ENCODE measurements at places on chromosomes 4 and X. TPM values are rescaled to one million over a fixed set of nuclear protein-coding genes. Genes with fewer than 3 reads are reported as not detected.

Gene KLHL5
- total RNA-seq: 16.0 TPM

Gene RASSF6
- 16.6 TPM for total RNA-seq

Gene SPCS3
- 47.5 TPM for total RNA-seq

Gene COL25A1
- total RNA-seq: 1.5 TPM

Gene ZDHHC15
- total RNA-seq: 0.90 TPM

Gene TCEAL5
- total RNA-seq: 0.42 TPM

Gene MUC7
- total RNA-seq: not detected

Gene ARHGAP6
- total RNA-seq: 0.71 TPM

Gene AMBN
- 0.19 TPM for total RNA-seq

Gene CPE
- total RNA-seq: 52.3 TPM

Gene POU3F4
- not detected for total RNA-seq

Gene CACNA1F
- total RNA-seq: 0.61 TPM

Gene SORCS2
- 2.7 TPM for total RNA-seq

Gene ARAP2
- 67.0 TPM for total RNA-seq

Gene MAGEA8
- not detected for total RNA-seq

Gene RNF150
- 2.9 TPM for total RNA-seq

Gene HSFX3
- 0.28 TPM for total RNA-seq

Gene SMIM10L2A
- total RNA-seq: 0.52 TPM

Gene MGARP
- total RNA-seq: 0.19 TPM

Gene GYG2
- 0.38 TPM for total RNA-seq

Gene LDB2
- total RNA-seq: 10.1 TPM

Gene TCEANC
- total RNA-seq: 9.2 TPM

Gene HSFX4
- 0.28 TPM for total RNA-seq

Gene EFNB1
- 13.2 TPM for total RNA-seq

Gene FAM114A1
- 5.9 TPM for total RNA-seq

Gene H2BW2
- total RNA-seq: not detected

Gene XPNPEP2
- total RNA-seq: 0.90 TPM

Gene RHOXF1
- 0.42 TPM for total RNA-seq

Gene SPANXA1
- total RNA-seq: 0.09 TPM

Gene ETDA
- not detected for total RNA-seq

Gene HDX
- total RNA-seq: 0.94 TPM

Gene NPY5R
- 0.05 TPM for total RNA-seq

Gene SPANXC
- total RNA-seq: 0.24 TPM

Gene F11
- total RNA-seq: not detected

Gene OTC
- total RNA-seq: 0.05 TPM

Gene CDKL2
- 0.14 TPM for total RNA-seq

Gene RPL39
- total RNA-seq: 5,508 TPM

Gene CLTRN
- total RNA-seq: 0.28 TPM

Gene BANK1
- 1.7 TPM for total RNA-seq

Gene RENBP
- 9.3 TPM for total RNA-seq

Gene NONO
- total RNA-seq: 483 TPM

Gene SPANXD
- total RNA-seq: not detected

Gene TMEM31
- 0.19 TPM for total RNA-seq

Gene TNIP3
- total RNA-seq: 3.5 TPM

Gene SPRY1
- 14.0 TPM for total RNA-seq

Gene USP17L22
- total RNA-seq: not detected

Gene MOB1B
- total RNA-seq: 14.4 TPM
